Immature natural killer cell (primary cell): ENCODE measurements at places on chromosomes 11 and 22. TPM values are rescaled to one million over a fixed set of nuclear protein-coding genes. Genes with fewer than 3 reads are reported as not detected.

- H3K4me1 ChIP-seq, result peaks cover 29% of the 10 kb centered on the region
- DNase-seq, result no peak
- H3K27me3 ChIP-seq, result peaks cover 7% of the 10 kb centered on the region
- no peak overlapping the region for H3K4me3 ChIP-seq
- no peak overlapping the region for H3K27ac ChIP-seq
Observed at GRCh38 chr11:114441921-114442320, 2.7 kb downstream of the REXO2 start.

GRCh38 chr11:88280673-88281316, 56.7 kb downstream of the CTSC start:
- DNase-seq, result no peak
- H3K27ac ChIP-seq, result no peak overlapping the region

DNA sequence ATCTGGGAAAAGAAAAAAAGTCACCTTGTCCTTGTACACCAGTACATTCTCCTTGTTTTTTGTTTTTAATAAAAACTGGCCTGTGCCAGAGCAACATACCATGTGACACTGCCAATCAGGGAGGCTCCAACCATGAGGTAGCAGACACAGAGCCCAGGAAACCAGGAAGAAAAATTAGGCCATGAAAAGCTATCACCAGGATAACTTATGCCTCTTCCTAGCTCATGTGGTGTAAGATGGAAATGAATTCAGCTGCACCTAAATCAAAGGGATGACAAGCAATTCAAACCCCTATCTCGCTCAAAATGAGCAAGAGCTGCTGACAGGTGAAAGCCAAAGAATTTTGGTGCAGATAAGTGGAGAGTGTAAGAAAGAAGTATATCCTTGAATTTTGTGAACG, 7.7 kb downstream of the DRD2 start:
- no peaks in the 10 kb centered on the region for H3K36me3 ChIP-seq
- no peak for DNase-seq
- no peaks in the 10 kb centered on the region for H3K4me1 ChIP-seq

- DNase-seq, result no peak
- H3K4me1 ChIP-seq, result no peaks in the 10 kb centered on the region
- H3K27ac ChIP-seq, result no peak overlapping the region
- H3K36me3 ChIP-seq, result no peaks in the 10 kb centered on the region
Observed at GRCh38 chr11:16862726-16863125, 124.3 kb downstream of the C11orf58 start.

DNA sequence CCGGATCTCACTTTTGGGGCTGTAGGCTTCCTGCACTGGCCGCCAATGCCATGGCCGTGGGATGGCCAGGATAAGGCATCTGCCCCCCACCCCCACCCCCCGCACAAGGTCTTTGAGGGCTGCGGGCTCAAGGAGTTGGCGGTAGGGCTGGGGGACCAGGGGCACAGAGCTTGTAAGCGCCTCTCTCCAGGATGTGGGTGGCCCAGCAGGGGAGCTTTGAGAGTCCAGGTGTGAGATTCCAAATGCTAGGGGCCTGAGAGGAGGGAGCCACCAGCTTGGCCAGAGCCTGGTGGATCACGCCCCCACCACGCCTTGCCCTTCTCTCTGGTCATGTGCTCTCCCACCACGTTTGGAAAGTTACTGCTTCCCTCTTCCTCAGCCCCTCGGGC, 5.0 kb downstream of the CD81 start:
- peak overlapping the region; percentile 86 for H3K27ac ChIP-seq
- H3K36me3 ChIP-seq, result no peaks in the 10 kb centered on the region
- DNase-seq, result no peak
- peaks cover 82% of the 10 kb centered on the region for H3K4me1 ChIP-seq
- H3K4me3 ChIP-seq, result no peak overlapping the region
- H3K27me3 ChIP-seq, result peaks cover 7% of the 10 kb centered on the region

DNA sequence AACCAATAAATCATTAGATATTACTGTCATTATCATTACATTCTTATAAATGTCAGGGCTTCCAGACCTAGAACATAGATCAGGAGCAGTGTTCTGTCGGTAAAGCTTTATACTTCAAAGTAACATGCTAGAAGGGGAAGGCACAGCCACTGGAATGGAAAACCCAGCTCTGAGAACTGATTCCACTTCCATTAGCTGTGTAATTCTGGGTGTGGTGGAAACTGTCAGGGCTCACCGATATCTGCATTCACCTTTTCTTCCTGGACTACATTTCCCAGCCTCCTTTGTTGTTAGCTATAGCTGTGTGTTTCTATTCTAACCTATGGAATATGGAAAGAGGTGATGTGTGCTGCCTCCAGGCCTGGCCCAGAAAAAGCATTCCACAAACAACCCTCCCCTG, 585.8 kb downstream of the BUD13 start:
- no peaks in the 10 kb centered on the region for H3K36me3 ChIP-seq
- H3K4me3 ChIP-seq, result no peak overlapping the region
- peaks cover 6% of the 10 kb centered on the region for H3K27me3 ChIP-seq
- no peaks in the 10 kb centered on the region for H3K4me1 ChIP-seq
- no peak for DNase-seq

The UVRAG gene
- polyA plus RNA-seq, result 15.7 TPM

GRCh38 chr11:79592406-79592805, 151.6 kb upstream of the TENM4 start:
- DNase-seq, result no peak
- H3K27me3 ChIP-seq, result peaks cover 1% of the 10 kb centered on the region
- H3K4me1 ChIP-seq, result no peaks in the 10 kb centered on the region
- H3K4me3 ChIP-seq, result no peak overlapping the region
- no peaks in the 10 kb centered on the region for H3K36me3 ChIP-seq
- no peak overlapping the region for H3K27ac ChIP-seq

- H3K4me3 ChIP-seq, result no peak overlapping the region
- peaks cover 15% of the 10 kb centered on the region for H3K27me3 ChIP-seq
- DNase-seq, result no peak
- no peak overlapping the region for H3K27ac ChIP-seq
Observed at GRCh38 chr11:15097411-15097810, 17.3 kb upstream of the INSC start.

The BIRC3 gene
- 5.0 TPM for polyA plus RNA-seq

DNA sequence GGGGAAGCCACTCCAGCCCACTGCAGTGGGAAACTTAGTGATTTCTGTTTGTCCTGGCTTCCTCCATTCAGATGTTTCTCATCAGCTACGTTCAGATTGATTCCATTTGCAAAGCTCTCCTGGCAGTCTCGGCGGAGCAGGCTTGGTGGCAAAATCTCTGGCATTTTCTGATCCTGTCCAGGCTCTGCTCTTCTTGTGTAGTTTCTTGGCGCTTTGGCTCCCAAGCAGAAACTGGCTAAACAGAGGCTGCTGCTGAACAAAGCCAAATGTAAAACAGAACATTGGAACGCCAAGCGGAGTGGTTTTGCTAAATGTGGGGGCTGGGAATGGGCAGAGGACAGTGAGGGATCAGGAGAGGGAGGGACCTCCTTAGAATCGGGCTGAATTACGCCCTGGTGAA, 36.7 kb downstream of the ADAMTS8 start:
- no peak overlapping the region for H3K4me3 ChIP-seq
- H3K4me1 ChIP-seq, result peaks cover 57% of the 10 kb centered on the region
- DNase-seq, result no peak
